ENCODE measurements at places on chromosomes 2 and 18. TPM values are rescaled to one million over a fixed set of nuclear protein-coding genes. Genes with fewer than 3 reads are reported as not detected.

FAM237A gene
- not detected for total RNA-seq

UGT1A5 gene
- total RNA-seq: not detected

KLHL30 gene
- total RNA-seq: not detected

APCDD1 gene
- total RNA-seq: not detected

DNA sequence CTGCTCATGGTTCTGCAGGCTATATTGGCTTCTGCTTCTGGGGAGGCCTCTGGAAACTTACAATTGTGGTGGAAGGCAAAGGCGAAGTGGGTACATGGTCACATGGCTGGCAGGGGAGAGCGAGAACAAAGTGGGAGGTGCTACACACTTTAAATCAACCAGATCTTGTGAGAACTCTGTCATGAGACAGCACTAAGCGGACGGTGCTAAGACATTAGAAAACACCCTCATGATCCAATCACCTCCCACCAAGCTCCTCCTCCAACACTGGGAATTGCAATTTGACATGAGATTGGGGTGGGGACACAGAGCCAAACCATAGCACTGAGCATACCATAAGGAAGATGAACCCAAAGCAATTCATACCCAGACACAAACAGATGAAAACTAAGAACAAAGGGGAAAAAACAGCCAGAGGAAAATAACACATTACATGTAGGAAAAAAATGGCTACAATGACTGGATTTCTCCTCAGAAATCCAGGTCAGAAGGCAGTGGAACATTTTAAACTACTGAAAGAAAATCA is 31.1 kb upstream of the INO80C start:
- ATAC-seq: no peak
- no peaks in the 10 kb centered on the region for H3K36me3 ChIP-seq
- H3K27ac ChIP-seq: no peak overlapping the region
- peaks cover 42% of the 10 kb centered on the region for H3K27me3 ChIP-seq
- no peak overlapping the region for H3K4me3 ChIP-seq

DNA sequence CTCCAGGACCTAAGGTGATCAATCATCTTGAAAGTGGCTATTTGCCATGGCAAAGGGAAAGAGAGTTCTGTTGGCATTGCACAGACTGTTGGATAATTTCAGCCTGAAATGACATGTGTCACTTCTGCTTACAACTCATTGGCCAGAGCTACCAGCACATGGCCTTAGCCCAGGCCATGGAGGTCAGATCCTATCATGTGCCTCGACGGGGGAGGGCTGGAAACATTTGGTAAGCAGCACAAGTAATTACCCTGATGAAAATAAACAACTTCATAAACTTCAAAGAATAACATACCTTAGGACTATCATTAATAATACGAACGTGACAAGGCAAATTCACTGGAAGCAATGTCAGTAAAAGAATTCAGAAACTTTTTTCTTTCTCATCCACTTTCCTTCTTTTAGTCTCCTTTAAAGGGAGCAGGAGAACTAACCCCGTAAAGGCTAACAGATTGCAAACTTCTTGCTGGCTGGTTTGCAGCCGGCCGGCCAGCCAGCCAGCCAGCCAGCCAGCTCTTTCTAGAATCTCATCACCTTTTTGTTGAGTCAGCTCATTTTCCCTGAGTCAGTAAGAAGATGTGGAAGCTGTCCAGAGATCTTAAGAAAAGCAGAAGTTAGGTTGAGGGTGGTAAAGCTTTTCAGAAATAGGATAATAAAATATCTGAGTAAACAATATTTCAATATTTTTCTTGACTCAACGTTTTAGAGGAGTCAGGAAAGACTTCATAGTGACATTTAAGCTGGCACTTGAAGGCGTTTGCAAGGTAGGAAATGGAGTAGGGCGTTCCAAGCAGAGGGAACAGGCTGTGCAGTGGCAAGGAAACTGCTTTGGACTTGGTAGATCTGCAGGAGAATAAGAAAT is 31.9 kb downstream of the CNRIP1 start:
- peaks cover 19% of the 10 kb centered on the region for H3K27me3 ChIP-seq
- no peaks in the 10 kb centered on the region for H3K36me3 ChIP-seq
- H3K4me3 ChIP-seq: no peak overlapping the region
- no peaks in the 10 kb centered on the region for H3K4me1 ChIP-seq

GRCh38 chr2:137797641-137798040 is 166.6 kb upstream of the HNMT start:
- H3K27me3 ChIP-seq: no peaks in the 10 kb centered on the region
- ATAC-seq: no peak
- no peaks in the 10 kb centered on the region for H3K4me1 ChIP-seq
- H3K27ac ChIP-seq: no peak overlapping the region
- no peaks in the 10 kb centered on the region for H3K36me3 ChIP-seq

GRCh38 chr2:221245045-221245444 is 327.1 kb downstream of the EPHA4 start:
- no peak overlapping the region for H3K27ac ChIP-seq
- H3K4me3 ChIP-seq: no peak overlapping the region
- peaks cover 4% of the 10 kb centered on the region for H3K27me3 ChIP-seq
- H3K36me3 ChIP-seq: no peaks in the 10 kb centered on the region

DNA sequence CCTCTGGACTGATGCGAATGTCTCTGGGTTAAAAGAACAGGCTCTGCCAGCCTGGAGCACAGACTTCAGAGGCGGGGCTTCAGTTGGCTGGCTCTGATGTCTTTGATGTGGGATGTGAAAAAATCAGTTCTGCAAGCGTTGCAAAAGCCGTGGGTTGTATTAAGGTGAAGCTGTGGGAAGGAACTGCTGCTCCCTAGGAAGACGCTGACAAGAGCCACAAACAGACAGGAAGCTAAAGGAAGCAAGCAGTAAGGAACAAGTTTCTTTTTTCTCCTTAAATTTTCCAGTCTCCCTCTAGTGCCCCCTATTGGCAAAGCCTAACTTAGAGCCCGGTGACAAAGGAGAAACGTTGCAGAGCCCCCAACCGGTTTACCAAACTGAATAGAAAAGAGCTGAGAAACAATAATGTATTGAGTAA is 239.0 kb downstream of the CCDC178 start:
- H3K4me1 ChIP-seq: no peaks in the 10 kb centered on the region
- no peaks in the 10 kb centered on the region for H3K36me3 ChIP-seq
- H3K27me3 ChIP-seq: no peaks in the 10 kb centered on the region
- H3K27ac ChIP-seq: no peak overlapping the region
- no peak overlapping the region for H3K4me3 ChIP-seq

- no peak overlapping the region for H3K4me3 ChIP-seq
- no peak overlapping the region for H3K27ac ChIP-seq
- H3K4me1 ChIP-seq: no peaks in the 10 kb centered on the region
- no peaks in the 10 kb centered on the region for H3K27me3 ChIP-seq
- no peaks in the 10 kb centered on the region for H3K36me3 ChIP-seq
These were observed 93.4 kb downstream of the CALCRL start for GRCh38 chr2:187354661-187355060.

DNA sequence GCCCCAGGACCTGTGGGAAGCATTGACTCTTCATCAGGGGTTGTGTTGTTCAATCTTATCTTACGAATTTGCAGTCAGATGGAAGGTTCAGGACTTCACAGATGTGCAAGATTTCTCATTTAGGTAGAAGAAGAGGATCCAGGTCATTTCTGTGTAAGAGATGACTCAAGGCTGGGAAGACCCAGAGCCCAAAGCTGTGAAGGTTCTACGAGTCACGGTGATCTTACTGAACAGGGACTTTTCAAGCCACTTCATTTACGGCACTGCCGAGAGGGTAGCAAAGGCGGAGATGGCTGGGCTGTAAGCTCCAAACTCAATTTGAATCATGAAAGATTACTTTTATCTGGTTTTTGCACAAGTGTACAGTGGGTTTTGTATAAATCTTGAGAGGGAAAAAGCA is 228.0 kb upstream of the MEX3C start:
- peaks cover 5% of the 10 kb centered on the region for H3K4me1 ChIP-seq
- peak overlapping the region; percentile 3 for H3K4me3 ChIP-seq
- H3K27ac ChIP-seq: peak overlapping the region; percentile 31
- peak; percentile 71 for ATAC-seq
